ENCODE measurements at places on chromosomes 2 and 18.

DNA sequence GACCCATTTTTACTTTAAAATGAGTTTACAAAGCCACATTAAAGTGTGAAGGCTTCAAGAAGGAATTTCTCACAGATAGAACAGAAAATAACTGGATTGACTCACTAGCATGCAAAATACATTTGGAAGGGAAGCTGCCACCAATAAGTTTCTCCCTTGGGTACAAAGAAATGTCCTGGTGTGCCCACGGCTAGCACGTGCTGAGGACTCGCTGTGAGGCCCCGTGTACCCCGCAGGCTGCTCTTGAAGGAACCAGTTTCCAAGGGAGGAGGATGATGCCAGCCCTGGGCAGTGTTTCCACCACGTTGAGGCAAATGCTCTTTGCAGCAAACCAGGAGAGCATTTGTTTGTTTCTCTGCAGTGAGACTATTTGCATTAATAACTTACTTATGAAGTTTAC is 207.3 kb downstream of the SH3RF3 start:
- DNase-seq = no peak

DNA sequence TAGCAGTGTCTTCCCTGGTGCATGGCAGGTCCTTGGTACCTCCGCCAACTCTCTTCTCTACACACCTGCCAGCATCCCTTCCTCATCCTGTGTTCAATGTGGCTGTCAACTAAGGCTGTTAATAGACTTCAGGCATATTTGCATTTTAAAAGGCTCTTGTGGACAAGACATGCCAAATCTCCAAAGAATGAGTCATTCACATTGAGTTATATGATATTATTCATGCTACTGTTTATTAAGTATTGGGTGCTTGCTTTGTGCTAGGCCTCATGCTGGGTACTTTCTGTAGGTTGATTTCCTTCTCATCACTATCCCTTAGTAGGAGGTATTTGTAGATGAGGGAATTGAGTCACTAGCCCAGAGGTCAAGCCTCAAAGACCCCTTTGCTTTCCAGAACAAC is 5.2 kb downstream of the MYO1B start:
- no peak for DNase-seq

GRCh38 chr2:155653176-155653575 is 679.3 kb downstream of the NR4A2 start:
- no peak for DNase-seq

DNA sequence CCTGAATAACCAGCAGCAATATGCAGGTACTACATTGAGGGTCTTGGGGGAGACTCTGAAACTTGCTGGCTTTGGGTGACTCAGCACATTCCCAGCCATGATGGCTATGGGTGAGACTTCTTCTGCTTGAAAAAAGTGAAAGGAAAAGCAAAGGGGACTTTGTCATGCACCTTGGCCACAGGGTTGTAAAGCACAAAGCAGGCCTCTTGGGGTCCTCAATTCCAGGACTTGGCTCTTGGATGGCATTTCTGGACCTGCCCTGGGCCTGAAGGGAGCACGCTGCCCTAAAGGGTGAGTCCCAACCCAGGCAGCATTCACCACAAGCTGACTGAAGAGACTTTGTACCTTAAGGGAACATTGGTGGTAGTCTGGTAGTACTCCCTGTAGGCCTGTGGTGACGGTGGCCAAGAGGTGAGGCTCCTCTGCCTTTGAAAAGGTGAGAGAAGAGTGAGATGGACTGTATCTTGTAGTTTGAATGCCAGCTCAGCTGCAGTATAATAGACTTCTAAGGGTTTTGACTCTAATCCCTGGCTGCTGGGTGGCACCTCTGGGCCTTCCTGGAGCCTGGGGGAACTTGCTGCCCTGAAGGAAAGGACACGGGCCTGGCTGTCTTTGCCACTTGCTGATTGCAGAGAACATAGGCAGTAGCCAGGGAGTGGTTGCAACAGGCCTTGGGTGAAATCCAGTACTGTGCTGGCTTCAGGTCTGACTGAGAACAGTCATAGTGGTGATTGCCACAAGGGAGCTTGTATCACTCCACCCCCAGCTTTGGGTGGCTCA is 36.5 kb upstream of the CYTIP start:
- DNase-seq = peak; percentile 66

GRCh38 chr2:1784986-1785617 is 40.8 kb upstream of the PXDN start:
- DNase-seq = no peak

All from GM04503 (cell line).